Activated CD4-positive, alpha-beta T cell treated with anti-CD3 and anti-CD28 coated beads, Interleukin-2, amount 50 U/mL, for 4 hours (primary cell): ENCODE measurements at places on chromosomes 13 and 19.

- DNase-seq, result no peak
These were observed 4.1 kb upstream of the RPS9 start for GRCh38 chr19:54196536-54196935.

DNA sequence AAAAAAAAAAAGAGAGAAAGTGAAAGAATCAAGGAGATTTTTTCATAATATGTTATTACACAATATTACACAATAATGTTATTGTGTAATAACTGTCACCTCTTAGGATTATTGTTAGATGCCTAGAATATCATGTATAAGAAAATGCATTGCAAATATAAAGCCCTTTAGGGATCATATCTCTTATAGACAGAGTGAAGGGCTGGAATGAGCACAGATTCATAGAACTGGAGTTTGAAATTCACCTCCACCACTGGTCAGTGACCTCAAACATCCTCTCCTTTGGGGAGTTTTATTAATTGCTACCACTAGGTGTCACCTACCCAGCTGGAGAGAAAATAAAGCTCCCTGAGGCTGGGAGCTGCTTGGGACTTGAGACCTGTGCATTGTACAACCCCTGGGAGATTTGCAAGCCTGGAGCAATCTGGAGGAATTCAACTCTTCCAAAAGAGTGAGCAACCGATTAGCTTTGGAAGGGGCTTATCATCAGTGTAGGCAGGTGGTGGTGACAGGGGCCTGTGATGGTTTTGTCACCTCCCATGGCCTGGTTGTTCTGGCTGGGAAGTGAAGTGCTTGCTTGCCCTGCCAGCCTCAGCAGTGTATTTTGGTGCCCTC is 30.3 kb upstream of the FRY start:
- no peak for DNase-seq

DNA sequence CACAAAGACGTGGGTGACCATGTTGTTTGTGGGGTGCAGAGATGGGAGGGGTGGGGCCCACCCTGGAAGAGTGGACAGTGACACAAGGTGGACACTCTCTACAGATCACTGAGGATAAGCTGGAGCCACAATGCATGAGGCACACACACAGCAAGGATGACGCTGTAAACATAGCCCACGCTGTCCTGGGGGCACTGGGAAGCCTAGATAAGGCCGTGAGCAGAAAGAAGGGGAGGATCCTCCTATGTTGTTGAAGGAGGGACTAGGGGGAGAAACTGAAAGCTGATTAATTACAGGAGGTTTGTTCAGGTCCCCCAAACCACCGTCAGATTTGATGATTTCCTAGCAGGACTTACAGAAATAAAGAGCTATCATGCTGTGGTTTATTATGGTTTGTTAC is 5.6 kb downstream of the KLK2 start:
- no peak for DNase-seq

- no peak for DNase-seq
These were observed 11.3 kb downstream of the ZNF43 start for GRCh38 chr19:21824679-21825078.

DNA sequence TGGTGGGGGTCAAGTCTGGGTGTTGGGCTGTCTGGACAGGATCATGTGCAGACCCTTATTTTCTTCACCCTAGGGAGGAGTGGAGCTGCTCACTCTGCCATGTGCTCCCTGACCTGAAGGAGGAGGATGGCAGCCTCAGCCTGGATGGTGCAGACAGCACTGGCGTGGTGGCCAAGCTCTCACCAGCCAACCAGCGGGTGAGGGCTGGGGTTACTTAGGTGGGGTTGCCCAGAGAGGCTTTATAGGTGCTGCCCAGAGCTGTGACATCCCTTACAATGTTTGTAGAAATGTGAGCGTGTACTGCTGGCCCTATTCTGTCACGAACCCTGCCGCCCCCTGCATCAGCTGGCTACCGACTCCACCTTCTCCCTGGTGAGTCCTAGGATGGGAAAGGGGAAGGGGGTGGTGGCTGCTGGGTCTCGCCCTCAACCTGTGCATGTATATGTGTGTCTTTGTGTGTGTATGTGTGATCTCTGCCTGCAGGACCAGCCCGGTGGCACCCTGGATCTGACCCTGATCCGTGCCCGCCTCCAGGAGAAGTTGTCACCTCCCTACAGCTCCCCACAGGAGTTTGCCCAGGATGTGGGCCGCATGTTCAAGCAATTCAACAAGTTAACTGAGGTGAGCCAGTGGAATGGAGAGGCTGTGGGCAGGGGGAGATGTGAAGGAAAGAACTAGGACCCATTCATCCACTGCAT is 5.1 kb downstream of the CHMP2A start:
- no peak for DNase-seq

GRCh38 chr13:60572003-60572798 is 175.2 kb downstream of the TDRD3 start:
- no peak for DNase-seq

- no peak for DNase-seq
These were observed 14.9 kb downstream of the FGF21 start for GRCh38 chr19:48770266-48770665.

GRCh38 chr13:34011552-34012085 is 193.7 kb downstream of the RFC3 start:
- DNase-seq, result no peak

GRCh38 chr13:51834581-51835171 is 10.3 kb downstream of the TMEM272 start:
- DNase-seq, result no peak

GRCh38 chr13:87344176-87344575 is 327.0 kb upstream of the SLITRK5 start:
- DNase-seq, result no peak

DNA sequence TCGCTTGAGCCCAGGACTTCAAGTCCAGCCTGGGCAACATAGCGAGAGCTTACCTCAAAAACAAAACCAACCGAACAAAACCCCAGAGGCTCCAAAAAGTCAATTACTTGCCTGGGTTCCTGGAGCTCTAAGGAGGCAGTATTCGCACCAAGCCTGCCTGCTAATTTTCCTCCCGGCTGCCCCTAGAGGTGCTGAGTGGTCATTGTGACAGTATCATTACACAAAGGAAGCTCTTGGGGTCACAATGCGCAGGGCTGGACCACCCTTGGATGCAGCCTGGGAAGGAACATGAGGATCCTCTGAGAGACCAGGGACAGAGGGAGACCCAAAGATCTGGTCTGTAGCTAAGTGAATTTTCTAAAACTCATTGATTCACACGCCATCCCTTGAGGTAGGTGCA is 8.5 kb upstream of the PEX11G start:
- no peak for DNase-seq

- no peak for DNase-seq
These were observed 45.4 kb downstream of the TPT1 start for GRCh38 chr13:45295536-45295935.

- no peak for DNase-seq
These were observed 47.2 kb downstream of the TM9SF2 start for GRCh38 chr13:99548448-99548847.

- DNase-seq, result no peak
These were observed 80.4 kb downstream of the DLEU7 start for GRCh38 chr13:50762969-50763567.

DNA sequence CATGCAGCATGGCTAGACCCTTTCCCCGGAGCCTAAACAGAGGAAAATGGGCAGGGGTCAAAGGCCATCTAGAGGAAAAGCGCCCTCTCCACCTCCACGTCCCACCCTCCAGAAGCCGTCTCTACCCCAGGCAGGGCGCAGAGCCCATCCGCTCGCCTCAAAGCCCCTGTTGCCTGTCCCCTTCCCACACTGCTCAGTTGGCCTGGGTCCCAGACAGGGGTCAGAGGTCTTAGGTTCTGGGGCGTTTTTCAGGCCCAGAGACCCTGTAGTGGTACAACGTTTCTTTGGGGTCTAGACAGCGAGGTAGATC is 285 bp downstream of the TMEM143 start:
- DNase-seq, result peak; percentile 22

DNA sequence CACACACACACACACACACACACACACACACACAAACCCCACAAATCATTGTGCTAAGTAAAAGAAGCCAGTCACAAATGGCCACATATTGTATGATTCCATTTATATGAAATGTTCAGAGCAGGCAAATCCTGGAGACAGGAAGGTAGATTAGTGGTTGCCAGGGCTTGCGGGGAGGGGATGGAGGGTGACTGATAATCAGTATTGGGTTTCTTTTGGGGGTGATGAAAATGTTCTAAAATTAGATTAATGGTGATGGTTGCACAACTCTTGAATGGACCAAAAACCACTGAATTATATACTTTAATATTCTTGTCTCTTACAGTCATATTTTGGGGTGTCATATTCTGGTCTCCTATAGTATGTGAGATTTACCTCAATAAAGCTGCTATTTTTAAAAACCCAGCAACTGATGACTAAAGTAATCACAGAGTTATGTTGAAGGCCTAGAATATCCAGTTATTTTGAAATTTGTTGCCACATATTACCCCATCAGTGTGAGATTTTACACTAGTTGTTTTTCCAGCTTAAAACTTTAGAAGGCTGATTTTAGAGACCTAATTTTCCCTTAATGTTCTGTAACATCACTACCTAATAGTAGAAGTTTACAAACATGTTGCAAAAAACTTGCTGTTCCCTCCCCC is 20.3 kb downstream of the FLT1 start:
- DNase-seq, result no peak

DNA sequence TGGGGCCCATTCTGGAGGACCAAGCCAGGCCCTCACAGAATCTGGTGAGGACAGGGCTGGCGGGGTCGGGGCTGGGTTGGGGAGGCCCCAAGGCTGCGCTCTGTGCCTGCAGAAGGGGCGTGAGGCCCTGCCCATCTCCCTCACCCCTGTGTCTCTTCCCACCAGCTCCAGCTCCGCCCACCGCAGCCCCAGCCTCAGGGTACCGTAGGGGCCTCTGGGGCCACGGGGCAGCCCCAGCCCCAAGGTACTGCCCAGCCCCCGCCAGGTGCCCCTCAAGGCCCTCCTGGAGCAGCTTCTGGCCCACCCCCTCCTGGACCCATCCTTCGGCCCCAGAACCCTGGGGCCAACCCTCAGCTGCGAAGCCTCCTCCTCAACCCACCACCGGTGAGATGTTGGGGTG is 15.4 kb upstream of the PTOV1 start:
- no peak for DNase-seq
